Foreskin keratinocyte (primary cell): ENCODE measurements at places on chromosomes 1 and 21.

- no peak for DNase-seq
Observed at GRCh38 chr1:36707221-36707620, 224.5 kb upstream of the CSF3R start.

- peak; percentile 98 for DNase-seq
Observed at GRCh38 chr1:205226868-205227583, 720 bp upstream of the TMCC2 start.

DNA sequence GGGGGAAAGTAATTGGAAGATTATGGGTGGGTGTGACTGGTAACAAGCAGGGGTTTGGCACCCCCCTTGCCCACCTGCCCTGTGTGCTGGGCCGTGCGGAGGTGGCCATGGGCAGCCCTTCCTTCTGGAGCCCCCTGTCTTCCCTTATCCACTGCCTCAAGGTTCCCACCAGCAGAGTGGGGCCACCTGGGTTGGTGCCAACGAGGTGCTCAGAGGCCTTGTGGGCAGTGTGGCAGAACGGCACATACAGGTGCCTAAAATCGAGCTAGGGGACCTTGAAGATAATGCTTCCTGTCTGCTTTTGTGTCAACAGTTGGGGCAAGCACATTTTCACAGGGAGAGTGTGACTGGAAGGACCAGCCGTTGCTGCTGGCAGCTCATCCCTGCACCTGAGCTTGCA lies 161.8 kb downstream of the PCBP3 start:
- DNase-seq: no peak

GRCh38 chr21:46617267-46618051 lies 12.6 kb upstream of the S100B start:
- no peak for DNase-seq

DNA sequence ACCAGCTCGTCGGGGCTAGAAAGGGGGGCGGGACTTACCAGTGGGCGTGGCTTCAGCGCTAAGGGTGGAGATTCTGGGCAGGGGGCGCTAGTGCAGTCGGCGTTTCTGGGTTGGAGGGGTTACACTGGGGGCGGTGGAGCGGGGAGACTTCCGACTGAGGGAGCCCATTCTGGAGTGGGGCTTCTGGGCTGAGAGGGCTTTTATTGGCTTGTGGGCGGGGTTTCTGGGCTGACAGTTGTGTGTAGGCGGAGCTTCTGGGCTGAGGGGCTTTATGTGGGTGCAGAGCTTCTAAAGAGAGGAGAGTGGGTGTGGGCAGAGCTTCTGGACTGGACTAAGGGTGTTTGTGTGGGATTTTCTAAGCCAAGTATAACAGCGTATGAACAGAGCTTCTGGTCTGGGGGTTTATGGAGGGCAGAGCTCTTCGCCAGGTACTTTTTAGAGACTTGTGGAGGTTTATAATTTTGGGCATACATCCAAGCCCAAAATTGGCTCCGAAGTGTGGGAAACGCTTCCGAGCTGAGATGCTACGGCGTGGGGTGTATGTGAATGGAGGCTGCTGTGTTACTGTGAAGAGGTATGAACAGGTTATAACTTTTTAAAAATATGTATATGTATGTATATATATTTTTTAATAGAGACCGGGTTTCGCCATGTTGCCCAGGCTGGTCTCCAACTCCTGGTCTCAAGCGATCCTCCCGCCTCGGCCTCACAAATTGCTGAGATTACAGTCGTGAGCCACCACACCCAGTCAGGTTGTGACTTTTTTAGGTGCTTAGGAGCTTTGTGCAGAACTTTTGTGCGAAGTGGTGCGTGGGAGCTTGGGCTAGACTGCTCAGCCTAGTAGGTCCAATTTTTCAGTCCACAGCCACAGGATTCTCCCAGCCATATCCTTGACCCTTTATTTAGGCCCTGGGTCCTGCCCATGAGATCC lies 825 bp downstream of the TMEM39B start:
- DNase-seq: no peak

DNA sequence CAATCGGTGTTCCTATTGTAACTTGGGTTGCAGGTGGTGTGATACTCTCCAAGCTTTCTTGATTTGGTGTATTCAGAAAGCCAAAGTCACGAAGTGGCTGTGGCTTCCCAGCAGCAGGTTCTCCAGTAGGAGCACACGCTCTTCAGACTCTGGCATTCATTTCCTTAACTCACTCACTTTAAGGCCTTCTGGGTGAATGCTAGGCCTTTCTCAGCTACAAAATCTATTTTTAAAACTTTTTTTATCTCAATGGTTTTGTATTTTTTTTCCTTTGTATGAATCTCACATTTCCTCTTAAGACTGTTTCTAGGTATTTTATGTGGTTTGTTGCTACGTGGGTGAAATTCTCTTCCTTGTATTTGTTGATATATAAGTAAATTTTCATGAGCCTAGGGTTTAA lies 22.9 kb upstream of the PKN2 start:
- DNase-seq: no peak

GRCh38 chr1:86472152-86472551 lies 3.4 kb downstream of the CLCA1 start:
- no peak for DNase-seq

GRCh38 chr1:30778154-30778978 lies 20.8 kb upstream of the LAPTM5 start:
- DNase-seq: peak; percentile 91

DNA sequence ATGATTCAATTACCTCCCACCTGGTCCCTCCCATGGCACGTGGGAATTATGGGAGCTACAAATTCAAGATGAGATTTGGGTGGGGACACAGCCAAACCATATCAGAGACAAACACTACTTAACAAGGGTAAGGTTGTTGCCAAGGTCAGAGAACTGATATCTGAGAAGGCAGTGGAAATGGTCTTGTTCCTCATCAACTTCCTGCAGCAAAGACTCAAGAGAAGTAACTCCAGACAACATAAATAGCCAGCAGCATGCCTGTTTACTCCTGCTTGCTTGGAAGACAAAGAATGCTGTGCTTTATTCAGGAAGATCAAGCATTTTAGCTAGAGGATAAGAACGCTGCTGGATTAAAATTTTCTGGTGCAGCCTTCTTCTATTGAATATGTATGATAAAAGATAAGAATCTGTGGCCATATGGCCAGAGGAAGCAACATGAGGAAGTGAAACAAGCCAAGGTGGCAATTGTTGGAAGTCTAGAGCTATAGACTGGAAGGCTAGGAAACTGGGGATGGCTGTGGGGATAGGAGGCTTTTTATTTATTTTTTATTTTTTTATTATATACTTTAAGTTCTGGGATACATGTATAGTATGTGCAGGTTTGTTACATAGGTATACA lies 36.4 kb downstream of the DDAH1 start:
- DNase-seq: no peak

- DNase-seq: no peak
Observed at GRCh38 chr1:203264052-203264501, 34.6 kb upstream of the CHIT1 start.

DNA sequence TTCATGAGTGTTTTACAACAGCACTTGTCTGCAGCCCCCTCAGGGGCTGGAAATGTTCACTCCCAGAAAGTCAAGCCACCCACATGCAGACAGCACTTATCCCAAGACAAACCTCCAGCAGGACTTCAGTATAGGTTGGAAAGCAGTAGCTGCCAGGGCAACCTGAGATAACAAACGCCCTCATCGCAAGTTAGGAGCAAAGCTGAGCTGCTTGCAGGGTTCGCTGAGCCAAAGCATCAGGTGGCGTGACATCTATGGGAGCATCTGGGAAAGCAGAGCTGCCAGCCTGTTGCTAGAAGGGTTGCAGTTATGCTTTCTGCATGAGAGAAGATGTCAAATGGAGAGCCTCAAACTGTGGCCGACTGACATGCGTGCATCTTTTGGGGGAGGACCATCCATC lies 4.2 kb upstream of the STXBP3 start:
- DNase-seq: no peak

DNA sequence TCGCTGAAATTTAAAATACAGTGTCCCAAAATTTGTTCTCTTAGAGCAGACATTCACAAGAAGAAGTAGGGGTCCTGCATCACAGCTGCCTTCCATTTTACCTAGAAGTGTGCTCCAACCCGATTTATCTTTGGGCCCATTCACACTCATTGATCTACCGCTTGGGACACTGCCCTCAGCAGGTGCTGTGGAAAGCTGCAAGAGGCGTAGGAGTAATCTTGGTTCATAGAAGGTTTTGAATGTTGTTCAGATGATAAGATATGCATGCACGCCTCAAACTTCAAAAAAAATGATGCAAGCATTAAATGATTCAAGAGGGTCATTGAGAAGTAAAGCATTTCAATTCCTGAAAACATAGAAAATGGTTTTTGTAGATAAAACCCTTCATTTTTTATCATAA lies 18.6 kb upstream of the C1orf105 start:
- no peak for DNase-seq

- no peak for DNase-seq
Observed at GRCh38 chr1:40626383-40626770, 39.1 kb downstream of the RIMS3 start.

- DNase-seq: no peak
Observed at GRCh38 chr1:29437946-29438345, 201.6 kb downstream of the PTPRU start.

- DNase-seq: no peak
Observed at GRCh38 chr1:83102630-83103071, 896.3 kb downstream of the TTLL7 start.

DNA sequence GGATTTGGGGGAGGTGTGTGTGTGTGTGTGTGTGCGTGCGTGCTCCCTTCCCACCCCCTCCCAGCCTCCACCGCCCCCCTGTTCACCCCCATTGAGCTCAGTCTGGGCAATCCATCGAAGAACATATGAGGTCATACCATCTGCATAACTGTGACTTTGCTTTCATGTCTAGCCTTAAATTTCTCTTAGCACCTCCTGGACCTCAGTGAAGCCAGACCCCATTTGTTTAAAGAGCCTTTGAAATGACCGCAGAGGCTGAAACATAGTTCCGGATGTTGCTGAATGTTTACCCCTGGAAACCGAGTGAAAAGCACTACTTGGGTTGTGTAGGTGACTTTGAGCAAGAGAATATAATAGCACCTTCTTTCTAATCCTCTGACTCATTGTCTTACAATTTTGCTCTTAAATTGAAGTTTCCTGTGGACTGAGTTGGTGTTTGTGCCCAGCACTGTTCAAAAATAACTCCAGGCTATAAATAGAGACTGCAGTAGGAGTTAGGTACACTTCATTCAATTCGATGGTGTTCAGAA lies 75.4 kb downstream of the UBE4B start:
- peak; percentile 84 for DNase-seq

- no peak for DNase-seq
Observed at GRCh38 chr1:36796106-36796590, 238.2 kb downstream of the GRIK3 start.

GRCh38 chr21:28771790-28772501 lies 220.7 kb downstream of the LTN1 start:
- peak; percentile 26 for DNase-seq

GRCh38 chr21:36134803-36135390 lies at the start of gene CBR3:
Gene CBR3, plus strand, starts transcription at chr21:36135079. Its CDS starts 114 bp downstream, at chr21:36135193.
- DNase-seq: peak; percentile 32

- DNase-seq: no peak
Observed at GRCh38 chr1:232657426-232658005, 27.6 kb upstream of the SIPA1L2 start.

- DNase-seq: peak; percentile 23
Observed at GRCh38 chr1:32612189-32612881, 38.0 kb downstream of the ZBTB8OS start.

GRCh38 chr1:36881068-36881405 lies 153.3 kb downstream of the GRIK3 start:
- no peak for DNase-seq

DNA sequence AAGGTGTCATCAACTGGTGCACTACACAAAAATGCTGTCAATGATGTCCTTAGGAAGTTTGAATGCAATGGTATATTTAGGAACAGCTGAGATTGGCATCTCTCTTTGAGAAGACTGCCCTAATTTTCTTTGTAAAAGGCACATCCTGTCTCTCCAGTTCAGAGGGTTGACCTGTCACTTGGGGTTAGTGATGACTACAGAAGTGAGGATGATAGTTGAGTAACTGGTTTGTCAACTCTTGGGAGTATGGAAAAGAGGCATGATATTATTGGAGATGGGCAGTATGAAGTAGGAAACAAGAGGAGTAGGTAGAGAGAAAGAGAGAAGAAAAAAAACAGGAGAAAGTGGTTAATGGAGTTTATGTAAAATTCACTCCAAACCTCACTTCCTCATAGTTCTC lies 40.4 kb upstream of the PIGC start:
- DNase-seq: peak; percentile 68

DNA sequence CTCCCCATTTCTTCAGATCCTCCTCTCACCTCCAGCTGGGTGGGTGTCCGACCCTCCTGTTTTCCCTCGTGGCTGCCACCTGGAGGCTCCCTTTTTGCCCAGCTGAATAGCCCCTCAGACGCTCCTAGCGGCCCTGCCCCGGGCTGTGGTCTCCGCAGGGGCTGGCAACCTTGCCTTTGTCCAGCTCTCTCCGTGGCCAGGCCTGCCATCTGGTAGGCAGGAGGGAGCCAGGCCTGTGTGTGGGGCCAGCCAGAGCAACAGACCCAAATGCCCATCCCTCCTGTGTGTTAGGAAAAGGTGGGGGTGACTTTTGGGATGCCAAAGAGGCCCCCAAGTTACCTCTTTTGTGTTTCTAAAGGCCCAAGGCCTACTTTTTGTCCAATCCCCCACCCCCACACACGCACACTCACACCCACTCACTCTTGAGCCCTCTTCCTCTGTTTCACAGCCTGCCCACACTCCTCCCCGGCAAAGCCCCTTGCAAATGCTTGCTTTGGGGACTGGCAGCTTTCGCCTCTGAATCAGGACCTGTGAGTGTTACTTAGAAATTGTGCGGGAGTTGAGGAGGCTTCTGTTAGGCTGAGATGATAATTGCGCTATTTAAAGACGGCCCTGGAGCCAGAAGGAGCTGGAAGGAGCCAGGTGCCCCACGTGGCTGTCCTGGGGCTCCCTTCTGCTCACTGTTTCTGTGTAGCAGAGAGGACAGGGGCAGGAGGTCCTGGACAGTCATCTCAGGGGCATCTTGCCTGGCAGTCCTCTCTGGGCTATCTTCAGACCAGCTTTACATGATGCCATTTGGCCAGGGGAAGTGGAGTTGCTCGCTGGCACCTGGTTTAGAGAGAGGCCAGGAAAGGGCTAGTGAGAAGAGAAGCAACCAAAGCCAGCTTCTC lies 9.1 kb downstream of the PPFIA4 start:
- no peak for DNase-seq

GRCh38 chr1:167474191-167474641 lies 44.1 kb downstream of the CD247 start:
- no peak for DNase-seq

DNA sequence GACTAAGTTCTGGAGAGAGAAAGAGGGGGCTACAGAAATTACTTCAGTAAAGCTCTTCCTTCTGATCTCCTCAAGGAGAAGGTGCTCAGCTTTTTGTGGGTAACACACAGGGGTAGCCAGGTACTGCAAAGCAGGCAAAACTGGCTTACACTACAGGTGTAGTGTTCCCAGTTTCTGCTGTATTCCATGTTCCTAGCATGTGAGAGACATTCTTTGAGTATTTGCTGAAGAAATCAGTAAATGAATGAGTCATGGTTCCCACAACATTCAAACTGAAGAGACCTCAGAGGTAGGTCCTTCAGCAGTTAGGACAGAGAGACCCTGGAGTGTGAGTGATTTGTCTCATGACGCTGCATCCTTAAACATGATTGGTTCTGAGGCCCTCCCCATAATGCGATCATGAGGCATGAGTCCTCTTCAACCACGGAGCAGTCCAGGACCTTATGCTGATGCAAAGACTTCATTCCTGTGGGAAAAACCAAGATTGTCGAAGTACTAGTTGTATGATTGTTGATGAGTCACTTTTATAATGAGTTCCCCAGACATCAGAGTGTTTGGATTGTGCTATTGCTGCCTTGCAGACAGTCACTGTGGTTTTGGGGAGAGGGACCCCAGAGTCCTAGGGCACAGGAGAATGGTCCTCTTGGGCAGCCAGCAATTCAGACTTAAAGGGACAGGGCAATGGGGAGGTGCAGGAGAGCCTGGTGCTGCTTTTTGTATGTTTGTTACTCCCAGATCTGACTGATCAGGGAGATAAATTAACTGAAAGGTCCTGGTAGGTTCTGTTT lies 2.7 kb upstream of the OR10J4 start:
- DNase-seq: peak; percentile 48
